ENCODE measurements at places on chromosomes 6 and 20. TPM values are rescaled to one million over a fixed set of nuclear protein-coding genes. Genes with fewer than 3 reads are reported as not detected.

Gene MYBL2
- total RNA-seq = 3.6 TPM

Gene ELMO2
- 30.2 TPM for total RNA-seq

Gene TAGAP
- not detected for total RNA-seq

Gene CENPW
- total RNA-seq = 7.9 TPM

Measured in smooth muscle cell of the coronary artery (primary cell).